ENCODE measurements at places on chromosomes 1 and 21.

GRCh38 chr1:23428136-23428905 lies 3.8 kb upstream of the TCEA3 start:
- no peak for DNase-seq

- DNase-seq = no peak
These were observed 611.1 kb downstream of the AJAP1 start for GRCh38 chr1:5265438-5266075.

GRCh38 chr1:64482128-64482527 lies 12.2 kb downstream of the CACHD1 start:
- no peak for DNase-seq

GRCh38 chr1:219067350-219067712 lies 106.3 kb upstream of the LYPLAL1 start:
- no peak for DNase-seq

DNA sequence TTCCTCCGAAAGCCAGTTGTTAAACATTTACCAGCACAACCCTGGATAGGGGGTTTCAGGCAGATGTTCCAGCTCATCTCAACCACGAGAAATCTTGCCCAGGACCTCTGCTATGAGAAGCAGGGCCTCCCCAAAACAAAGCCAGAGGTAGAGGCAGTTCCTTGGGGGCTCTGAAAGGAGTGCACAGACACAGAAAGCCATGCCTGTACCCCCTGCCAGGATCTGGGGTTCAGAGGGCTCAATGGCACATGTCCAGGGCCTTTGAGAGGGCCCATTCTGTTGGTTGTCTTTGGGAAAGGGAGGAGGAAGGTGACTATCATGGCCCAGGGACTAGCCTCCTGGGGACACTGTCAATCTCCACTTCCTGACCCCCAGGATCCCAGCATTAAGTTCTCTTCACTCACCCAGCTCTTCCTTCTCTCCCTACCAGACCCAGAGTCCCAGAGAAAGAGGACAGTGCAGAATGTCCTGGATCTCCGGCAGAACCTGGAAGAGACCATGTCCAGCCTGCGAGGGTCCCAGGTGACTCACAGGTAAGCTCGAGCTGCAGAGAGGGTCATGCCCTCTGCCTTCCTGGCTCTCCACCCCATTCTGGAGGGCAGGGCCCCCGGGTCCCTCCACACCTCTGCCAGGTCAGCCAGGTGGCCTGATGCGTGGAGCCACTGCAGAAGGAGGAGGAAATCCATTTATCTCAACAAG lies 116.4 kb upstream of the IPO9 start:
- DNase-seq = no peak

Data from SIG-M5 (cell line).